ENCODE measurements at places on chromosomes 4 and X. TPM values are rescaled to one million over a fixed set of nuclear protein-coding genes. Genes with fewer than 3 reads are reported as not detected.

DNA sequence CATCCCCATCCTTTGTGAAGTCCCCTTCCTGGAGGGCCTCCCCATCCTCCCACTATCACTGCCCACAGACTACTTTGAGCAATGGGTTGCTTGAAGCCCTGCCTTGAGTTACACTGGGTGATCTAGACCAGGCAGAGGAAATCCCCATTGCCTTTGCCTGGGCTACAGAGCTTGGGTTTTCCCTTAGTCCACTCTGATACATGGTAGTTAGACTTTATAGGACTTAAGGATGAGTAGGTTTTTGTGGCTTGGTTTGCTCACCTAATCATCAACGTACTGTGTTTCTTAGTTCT, 56.6 kb downstream of the TMEM131L start:
- DNase-seq, result no peak

DNA sequence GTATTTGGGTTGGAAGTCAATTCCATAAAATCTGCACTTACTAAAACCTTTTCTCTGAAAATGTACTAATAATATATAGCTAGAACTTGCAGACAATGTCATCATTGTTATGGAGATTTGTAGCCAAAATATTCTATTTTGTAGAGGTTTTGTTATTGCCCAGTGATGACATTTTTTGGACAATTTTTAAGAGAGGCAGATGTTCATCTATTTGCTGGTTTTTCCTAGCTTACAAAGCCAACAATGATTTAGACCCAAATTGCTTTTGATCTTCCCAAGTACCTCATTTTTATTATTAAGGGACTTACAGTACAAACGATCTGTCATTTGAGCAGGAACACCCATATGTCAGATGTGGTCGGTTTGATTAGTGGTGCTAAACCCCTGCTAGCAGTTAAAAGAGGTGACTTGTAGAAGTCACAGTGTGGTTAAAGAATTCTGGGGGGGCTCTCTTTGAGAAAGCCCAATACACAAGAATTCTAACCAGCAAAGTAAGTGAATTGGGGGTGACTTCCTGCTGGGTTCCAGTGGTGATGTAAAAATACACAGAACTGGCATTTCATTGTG, 136.2 kb downstream of the KIT start:
- DNase-seq, result no peak

DNA sequence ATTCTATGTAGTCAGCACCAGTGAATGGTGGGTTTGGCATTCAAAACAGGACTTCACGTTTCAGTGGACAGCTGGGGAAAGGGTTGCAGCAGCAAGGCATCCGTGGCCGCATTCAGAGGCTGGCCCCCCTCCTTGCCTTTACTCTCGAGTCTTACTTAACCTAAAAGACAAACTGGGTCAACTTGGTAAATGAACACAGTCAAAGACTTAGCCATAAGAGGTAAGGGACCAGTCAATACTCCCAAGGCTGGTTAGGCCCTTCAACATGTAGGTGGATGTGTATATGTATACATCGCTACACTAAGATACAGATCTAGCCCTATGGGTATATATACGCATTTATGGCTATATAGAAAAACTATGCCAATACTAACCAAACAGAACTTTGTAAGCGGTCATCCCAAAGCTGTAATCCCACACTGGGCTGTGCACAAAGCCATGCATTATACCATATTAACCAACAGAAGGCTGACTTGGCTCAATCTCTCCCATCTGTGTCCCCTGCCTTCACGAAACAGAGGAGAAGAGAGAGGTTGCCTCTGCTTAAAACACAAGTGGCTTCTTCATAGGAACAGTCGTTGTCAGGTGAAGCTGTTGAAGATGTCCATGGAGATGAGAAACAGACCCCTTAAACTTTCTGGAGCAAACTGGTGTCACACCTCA, 61.9 kb downstream of the TSC22D3 start:
- DNase-seq, result no peak

The TRIM61 gene
- polyA plus RNA-seq, result 6.0 TPM

GRCh38 chr4:46594661-46595060, 204.7 kb upstream of the GABRA2 start:
- no peak for DNase-seq

- DNase-seq, result peak; percentile 85
Observed at GRCh38 chr4:87409420-87409939, 12.9 kb upstream of the NUDT9 start.

The ODAPH gene
- polyA plus RNA-seq, result not detected

DNA sequence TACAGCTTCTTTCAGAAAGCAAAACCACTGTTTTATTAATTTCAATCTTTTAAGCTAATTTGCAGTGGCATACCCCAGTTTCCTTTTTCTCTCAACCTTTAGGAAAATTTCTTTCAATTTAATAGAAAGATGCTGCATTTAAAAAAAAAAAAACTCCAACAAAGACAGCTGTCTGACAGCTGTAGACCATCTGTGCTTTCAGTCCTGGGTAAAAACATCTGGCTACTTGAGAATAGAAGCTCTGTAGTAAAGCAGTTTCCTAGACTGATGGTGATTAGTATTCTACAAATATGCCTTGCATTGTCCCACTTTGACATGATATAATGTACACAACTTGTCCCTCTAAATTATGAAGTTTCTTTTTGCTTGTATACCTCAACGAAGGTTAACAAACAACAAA, 197.8 kb downstream of the EDA start:
- no peak for DNase-seq

The CHRNA9 gene
- 0.07 TPM for polyA plus RNA-seq

DNA sequence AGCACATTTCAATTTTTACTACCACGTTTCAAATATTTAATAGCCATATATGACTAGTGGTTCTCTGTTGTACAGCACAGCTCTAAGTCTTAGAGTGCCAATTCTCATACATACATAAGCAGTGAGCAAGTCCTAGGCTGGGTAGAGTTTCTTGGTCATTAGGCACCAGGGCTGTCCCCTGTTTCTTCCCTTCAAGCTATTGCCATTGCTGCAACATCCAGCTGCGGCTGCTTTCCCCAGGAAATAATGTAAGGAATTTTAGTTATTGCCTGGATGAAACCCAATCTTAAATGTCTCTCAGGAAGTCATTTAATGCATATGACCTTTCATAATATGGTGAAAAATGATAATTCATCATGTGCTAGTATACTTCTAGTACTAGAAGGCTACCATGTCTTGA, 74.1 kb upstream of the PPP3CA start:
- DNase-seq, result no peak

The PPP2R2C gene
- 3.9 TPM for polyA plus RNA-seq

- DNase-seq, result no peak
Observed at GRCh38 chrX:118468122-118468521, 27.5 kb upstream of the DOCK11 start.

DNA sequence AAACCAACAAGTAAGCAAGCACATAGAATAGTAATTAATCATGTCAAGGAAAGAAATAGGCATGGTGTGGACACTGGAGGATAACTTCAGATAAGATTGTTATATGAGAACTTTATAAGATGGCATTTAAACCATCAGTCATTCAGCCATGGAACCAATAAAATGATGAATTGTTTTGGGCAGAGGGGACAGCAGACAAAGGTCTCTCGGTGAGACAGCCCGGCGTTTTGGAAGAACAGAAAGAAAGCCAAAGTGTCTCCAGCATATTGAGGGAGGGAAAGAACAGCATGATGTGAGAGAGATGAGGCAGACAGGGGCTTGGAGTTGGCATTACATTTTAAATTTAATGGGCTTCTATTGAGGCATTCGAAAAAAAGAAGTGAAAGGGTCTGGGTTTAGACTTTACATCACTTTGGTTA, 883 bp upstream of the PPM1K start:
- DNase-seq, result no peak

GRCh38 chrX:42087960-42088359, 164.6 kb upstream of the CASK start:
- no peak for DNase-seq

- no peak for DNase-seq
Observed at GRCh38 chr4:88054229-88054628, 46.8 kb downstream of the PKD2 start.

- DNase-seq, result no peak
Observed at GRCh38 chr4:1501754-1502500, 95.7 kb upstream of the NKX1-1 start.

DNA sequence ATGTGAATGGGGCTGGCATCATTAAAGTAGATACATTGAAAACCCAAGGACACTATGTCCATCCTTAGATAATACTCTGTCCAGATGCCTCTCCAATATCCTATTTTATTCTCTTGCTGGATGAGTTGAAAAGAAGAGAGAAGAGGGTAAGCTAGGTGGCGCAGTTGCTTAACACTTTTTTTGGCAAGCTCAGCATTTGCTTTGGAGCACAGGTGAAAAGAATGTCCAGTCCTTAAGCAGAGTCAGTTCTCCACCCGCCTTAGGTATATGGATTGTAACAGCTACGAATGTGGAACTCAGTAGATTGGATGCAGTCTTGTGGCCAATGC, 208.4 kb downstream of the NWD2 start:
- DNase-seq, result peak; percentile 82

The USP17L22 gene
- not detected for polyA plus RNA-seq

The VSIG1 gene
- 0.22 TPM for polyA plus RNA-seq

DNA sequence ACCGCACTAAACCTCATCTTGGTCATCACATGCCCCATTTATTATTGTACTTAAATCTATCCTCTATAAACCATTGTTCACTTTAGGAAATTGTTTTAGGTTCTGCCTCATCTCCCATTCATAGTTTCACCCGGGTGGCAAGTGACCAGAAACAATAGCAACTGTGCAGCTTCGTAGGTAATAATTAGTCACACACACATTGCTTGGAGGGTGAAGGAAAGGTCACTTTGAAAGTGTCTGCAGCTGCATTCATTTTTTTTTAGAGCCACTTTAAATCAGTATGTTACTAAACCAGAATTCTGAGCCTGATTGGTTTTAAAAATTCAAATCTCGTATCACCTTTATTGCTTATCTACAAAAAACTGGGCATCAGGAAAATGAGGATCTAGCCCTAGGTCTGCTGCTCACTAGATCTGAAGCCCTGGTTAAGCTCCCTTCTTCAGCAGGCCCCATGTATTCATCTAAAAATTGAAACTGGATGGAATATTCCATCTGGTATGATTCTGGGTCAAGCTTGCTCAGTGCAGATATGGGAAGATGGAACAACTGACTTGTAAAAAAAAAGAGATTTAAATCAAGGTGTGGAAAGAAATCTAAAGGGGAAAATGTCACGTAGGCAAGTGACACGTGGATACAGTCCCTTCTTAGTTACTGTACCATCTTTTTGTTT, 62.4 kb downstream of the LIMCH1 start:
- no peak for DNase-seq

The MAGEC1 gene
- polyA plus RNA-seq, result not detected

The SRPX2 gene
- polyA plus RNA-seq, result 6.1 TPM

The ARMCX1 gene
- polyA plus RNA-seq, result 37.1 TPM

The TGIF2LX gene
- not detected for polyA plus RNA-seq

DNA sequence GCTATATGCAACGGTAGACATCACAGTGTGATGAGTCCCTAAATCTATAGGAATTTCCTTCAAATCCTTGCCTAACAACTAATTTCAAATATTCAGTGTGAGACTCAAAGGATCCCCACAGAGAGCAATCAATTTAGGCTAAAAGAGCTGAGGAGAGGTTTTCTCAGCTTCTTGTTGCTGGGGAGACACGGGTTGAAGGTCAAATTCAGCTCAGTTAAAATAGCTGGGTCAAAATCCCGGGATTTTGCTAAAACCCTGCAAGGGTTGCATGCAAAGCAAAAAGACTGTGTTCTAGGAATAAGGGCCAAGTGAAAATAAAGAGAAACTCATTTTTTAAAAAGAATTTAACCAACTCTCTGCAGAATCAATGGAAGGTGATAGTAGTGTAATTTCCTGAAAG, 1073.4 kb downstream of the NLGN4X start:
- DNase-seq, result no peak

DNA sequence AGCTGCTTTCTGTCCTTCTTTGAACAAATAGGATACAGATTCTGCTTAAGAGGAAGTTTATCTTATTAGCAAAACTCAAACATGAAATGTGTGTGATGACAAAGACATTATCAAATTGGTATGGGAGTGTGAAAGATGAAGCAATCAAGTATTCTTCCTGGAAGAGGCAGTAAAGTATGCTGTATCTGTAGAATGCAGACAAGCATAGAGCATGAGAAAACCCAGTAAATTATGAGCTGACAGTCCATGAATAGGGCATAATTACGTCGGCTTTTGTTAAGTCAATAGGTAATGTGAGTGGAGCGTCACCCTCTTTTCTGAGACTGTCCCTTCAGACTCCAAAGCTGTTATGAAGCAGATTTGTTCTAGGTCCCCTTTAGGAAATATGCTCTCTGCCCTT, 458.6 kb upstream of the NWD2 start:
- DNase-seq, result no peak

DNA sequence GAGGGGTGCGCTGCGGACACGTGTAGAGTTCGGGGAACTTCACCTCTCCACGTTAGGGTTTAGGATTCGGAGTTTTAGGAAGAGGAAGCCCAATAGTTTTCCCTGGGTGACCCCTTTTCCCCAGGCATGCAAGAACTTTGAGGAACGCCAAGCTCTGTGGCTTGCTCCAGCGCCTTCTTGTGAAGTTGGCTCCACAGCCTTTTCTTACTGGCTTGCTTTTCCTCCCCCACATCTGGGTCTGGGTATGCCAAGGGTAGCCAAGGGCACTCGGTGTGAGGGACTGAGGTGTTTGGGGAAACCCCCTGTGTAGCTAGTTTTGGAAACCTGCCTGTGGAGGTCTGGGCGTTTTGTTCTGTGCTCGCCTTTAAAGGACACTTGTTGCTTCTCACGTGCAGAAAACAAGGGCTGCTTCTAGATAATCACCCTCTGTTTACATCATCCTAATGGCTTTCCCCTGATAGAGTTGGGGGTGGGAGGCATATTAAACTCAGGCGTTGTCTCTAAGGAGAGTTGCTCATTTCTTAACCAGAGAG, 746 bp downstream of the EDNRA start:
- no peak for DNase-seq

The RIBC1 gene
- 1.7 TPM for polyA plus RNA-seq

The MAGEE1 gene
- polyA plus RNA-seq, result 2.3 TPM

The TMPRSS11D gene
- polyA plus RNA-seq, result 0.06 TPM

DNA sequence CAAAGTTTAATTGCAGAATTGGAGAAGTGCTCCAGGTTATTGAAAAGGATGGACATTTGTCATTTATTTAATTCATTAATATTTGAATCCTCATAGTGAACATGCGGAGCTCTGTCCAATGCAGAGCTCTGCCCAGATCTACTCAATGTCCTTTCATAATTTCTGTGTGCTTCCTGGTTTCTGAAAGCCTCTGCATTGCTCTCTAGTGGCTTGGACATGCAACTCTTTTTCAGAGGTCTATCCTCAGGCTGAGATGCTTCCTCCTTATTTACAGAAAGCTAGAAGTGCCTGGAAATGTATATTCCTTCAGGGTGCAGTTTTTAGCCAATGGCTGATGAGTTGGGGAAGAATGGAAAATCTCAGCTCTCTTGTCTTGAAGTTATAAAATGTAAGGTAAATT, 786.1 kb upstream of the AADAT start:
- DNase-seq, result no peak

GRCh38 chrX:12946838-12947544, 27.9 kb upstream of the TMSB4X start:
- DNase-seq, result peak; percentile 68

GRCh38 chrX:109399831-109400230, 82.1 kb downstream of the GUCY2F start:
- no peak for DNase-seq

The TEX13B gene
- polyA plus RNA-seq, result not detected

GRCh38 chr4:184752496-184753275, 18.8 kb upstream of the CENPU start:
- DNase-seq, result no peak

The ADH5 gene
- polyA plus RNA-seq, result 183 TPM

All from large intestine (tissue), 12 donors.